ENCODE measurements at places on chromosomes 7 and 10.

GRCh38 chr7:82049891-82050533, 280.2 kb upstream of the HGF start:
- DNase-seq, result no peak

GRCh38 chr7:381211-382042, 91.5 kb downstream of the FOXL3 start:
- no peak for DNase-seq

DNA sequence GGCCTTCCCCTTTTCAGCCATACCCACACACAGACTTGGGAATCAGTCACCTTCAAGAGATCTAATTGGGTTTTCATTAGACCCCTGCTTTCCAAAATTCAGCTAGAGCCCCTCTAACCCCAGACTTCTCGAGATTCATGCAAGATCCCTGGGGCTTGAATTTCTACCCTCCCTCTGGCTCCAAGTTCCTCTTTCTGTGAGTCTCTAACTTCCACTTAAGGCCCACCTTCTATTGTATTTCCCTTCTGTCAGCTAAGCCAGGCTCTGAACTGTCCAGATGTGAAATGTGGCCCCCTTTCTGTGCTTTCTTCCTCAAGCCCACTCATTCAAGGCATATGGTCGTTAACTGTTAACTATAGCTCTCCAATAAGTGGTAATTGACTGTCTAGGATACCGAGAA, 132.2 kb downstream of the ZNF365 start:
- no peak for DNase-seq

DNA sequence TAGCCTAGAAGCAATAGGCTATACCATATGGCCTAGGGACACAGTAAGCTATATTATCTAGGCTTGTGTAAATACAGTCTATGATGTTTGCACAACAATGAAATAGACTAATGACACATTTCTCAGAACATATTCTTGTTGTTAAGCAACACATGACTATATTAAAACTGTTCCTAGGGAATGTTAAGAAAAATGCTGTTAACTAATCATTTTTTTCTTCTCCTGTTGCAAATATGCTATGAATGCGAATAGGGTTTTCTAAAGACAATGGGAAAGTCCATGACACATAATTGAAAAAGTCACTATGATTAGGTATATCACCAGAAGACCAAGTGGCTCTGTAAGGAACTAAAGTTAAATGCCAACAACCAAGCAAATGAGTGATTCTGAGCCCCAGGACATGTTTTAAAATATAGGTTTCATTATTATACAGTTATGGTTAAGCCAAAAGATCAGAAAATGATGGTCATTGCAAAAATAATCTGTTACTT, 454.0 kb upstream of the SORCS1 start:
- DNase-seq, result no peak

DNA sequence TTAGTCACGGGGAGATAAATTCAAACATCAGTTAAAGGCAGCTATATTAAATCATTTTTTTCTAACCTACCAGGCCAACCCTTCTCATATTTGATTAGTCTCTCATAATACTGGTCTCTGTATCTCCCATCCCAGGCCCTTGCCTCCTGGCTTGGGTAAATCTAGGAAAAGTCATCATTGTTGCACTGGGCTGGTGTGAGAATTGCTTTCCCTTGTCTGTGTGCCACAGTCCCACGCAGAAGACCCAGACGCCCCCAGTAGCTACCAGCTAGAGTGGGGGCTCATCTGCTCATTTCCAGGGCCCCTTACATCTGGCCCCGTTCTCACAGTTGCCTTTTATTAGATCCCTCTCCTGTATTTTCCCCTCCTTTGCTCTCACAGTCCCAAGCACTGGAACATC, 67.6 kb upstream of the VIPR2 start:
- DNase-seq, result no peak

- no peak for DNase-seq
Measured at GRCh38 chr10:67280405-67280804, 354.6 kb downstream of the LRRTM3 start.

DNA sequence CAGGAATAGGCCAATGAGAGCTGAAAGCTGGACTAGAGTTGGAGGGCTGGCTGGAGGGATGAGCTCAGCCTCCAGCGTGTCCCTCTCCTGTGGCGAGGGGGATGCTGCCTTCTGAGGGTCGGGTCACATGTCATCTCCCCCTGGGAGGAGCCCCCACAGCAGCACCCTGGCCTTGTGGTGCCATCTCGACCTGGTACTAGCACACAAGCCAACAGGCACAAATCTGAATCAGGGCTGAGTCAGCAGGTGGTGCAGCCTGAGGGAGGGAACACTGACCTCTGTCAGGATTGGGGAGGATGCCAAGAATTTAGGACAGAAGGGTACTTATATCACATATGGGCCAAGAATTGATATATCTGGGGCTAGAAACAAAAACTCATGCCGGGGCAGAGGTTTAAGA, 280.4 kb downstream of the CELF2 start:
- no peak for DNase-seq

- DNase-seq, result no peak
Measured at GRCh38 chr7:92088266-92088665, 46.0 kb downstream of the CYP51A1 start.

DNA sequence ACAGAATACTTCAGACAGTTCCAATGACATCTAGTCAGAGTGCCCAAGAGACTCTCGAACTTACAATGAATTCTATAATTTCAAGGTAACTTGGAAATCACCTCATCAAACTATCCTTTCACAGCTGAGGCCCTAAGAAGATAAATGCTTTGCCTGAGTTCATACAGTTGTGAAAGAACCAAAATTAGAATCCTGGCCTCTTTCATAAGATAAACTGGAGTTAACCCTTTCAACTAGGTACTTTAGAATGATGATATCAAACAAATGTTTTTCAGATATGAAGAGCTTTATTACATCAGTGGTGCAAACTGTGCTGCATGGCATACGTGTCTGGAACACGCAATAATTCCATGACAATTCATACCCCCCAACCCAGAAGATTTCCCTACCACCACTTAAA, 17.9 kb downstream of the DOCK4 start:
- no peak for DNase-seq

DNA sequence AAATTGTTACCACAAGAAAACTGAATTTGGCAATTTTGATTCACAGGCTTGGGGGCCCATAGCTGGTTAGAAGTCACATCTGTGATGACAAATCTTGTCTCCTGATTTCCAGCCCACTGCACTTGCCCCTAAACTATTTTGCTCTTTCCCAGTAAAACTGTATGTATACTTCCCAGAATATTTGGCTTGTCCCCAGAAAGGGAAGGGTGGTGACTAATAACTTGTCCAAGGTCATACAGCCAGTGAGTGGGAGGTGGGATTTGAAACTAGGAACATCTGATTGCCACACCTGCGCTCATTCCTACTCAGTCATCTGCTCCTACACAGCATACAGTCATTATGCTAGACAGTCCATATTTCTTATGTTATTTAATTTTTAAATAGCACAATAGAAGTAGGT, 304.5 kb downstream of the SDHAF3 start:
- DNase-seq, result no peak

DNA sequence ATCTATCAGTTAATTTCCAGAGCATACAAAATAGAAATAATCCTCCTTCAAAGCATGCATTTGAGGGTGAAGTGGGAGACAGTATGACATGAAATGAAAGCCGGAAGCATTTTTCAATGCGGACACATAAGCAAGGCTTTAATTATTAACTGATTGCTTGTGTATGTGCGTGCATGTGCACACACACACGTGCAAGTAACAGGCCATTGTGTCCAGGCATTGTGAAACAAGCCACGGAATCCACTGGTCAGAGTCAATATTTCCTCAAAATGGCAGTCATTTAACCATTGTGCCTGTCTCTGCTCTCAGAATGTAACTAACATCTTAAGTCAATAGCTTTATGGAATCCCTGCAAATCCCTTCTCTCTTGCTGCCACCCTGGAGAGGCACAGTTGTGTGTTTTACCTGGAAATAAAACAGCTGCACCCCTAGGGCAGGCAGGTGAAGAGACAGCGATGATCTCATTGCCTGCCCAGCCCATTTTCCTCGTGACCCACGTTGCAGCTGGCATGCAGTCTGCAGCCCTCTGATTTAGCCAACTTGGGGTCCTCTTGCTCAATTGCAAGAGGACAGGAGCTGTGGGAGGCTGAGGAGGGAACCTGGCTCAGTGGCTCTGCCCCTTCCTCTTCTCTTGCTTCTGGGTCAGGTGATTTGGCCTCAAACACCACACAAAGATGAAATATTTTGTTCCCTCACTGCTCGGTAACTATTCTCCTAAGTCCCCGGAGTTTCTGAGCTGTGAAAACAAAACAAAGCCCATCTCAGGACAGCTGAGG, 500.9 kb upstream of the ZMIZ1 start:
- no peak for DNase-seq

GRCh38 chr10:71255550-71255807, 43.1 kb downstream of the UNC5B start:
- DNase-seq, result no peak

DNA sequence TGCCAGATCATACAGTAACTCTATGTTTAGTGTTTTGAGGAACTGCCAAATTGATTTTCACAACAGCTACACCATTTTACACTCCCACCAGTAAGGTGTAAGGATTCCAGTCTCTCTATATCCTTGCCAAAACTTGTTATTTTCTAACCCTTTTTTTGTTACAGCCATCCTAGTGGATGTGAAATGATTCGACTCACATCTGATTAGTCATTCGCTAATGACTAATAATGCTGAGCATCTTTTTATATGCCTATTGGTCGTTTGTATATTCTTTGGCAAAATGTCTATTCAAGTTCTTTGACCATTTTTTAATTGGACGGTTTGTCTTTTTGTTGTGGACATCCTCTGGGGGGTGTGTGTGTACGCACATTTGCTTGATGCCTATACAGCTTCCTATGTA, 142.8 kb downstream of the DGKB start:
- DNase-seq, result no peak

DNA sequence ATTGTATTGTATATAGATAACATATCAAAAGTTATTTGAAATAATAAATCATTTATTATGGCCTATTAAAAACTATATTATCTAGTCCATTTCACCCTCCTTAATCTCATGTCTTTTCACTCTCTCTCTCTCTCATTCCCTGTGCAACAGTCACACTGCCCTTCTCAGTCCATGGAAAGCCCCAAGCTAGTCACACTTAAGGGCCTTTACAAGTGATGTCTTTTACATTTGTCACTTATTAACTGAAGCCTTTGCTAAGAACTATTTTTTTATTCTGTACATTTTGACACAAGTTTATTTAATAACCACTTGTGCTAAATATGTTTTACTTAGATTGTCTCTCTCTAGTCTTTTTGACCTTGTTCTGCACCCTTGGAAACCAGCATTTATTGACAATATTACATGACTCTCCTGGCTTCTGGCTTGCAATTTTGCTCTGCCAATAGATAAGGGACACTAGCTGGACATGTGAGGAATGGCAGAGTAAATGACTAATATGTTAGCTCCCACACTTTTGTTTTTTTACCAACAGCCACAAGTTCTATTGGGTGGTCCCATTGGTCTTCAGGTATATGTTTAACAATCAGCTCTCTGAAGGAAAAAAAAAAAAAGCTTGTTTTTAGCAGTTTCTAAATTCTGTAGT, 706.8 kb upstream of the POT1 start:
- DNase-seq, result no peak

DNA sequence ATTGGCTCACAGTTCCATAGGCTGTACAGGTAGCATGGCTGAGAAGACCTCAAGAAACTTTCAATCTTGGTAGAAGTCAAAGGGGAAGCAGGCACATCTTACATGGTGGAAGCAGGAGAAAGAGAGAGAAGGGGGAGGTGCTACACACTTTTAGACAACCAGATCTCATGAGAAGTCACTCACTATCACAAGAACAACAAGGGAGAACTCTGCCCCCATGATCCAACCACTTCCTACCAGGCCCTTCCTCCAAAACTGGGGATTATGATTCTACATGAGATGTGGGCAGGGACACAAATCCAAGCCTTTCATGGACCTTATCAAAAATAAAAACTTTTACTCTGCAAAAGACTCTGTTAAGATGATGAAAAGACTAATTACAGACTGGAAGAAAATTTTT, 183.2 kb upstream of the TRIM24 start:
- no peak for DNase-seq

DNA sequence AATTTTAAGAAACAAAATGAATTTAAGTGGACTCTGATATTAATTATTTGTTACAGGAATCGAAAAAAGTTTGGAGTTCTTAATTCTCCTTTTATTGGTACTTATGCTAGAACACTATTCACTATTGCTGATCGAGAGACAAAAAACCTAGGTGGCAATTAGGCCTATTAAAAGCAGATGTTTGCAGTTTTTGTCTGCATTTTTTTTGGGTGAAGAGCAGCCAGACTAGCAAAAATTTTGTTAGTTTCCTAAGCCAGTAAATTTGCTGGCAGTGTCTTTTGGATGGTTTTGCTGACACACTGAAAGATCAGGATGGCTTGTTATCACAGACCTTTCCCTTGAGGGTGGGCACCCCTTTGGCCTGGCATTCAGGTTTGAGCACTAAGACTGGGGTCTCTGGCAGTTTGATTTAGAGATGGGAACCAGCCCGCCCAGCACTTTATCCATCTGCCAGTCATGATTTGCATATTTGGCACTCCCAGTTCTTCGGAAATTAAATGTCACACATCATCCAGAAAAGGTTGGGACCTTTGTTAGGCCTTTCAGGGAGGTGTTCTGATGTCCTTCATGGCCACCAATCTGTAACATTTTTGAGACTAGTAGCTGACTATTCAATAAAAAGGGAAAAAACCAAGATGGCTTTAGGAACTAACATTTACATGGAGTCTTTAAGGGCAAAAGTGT, 57.3 kb downstream of the INPP5F start:
- no peak for DNase-seq

- DNase-seq, result no peak
Measured at GRCh38 chr10:46544989-46545791, 11.3 kb downstream of the GPRIN2 start.

DNA sequence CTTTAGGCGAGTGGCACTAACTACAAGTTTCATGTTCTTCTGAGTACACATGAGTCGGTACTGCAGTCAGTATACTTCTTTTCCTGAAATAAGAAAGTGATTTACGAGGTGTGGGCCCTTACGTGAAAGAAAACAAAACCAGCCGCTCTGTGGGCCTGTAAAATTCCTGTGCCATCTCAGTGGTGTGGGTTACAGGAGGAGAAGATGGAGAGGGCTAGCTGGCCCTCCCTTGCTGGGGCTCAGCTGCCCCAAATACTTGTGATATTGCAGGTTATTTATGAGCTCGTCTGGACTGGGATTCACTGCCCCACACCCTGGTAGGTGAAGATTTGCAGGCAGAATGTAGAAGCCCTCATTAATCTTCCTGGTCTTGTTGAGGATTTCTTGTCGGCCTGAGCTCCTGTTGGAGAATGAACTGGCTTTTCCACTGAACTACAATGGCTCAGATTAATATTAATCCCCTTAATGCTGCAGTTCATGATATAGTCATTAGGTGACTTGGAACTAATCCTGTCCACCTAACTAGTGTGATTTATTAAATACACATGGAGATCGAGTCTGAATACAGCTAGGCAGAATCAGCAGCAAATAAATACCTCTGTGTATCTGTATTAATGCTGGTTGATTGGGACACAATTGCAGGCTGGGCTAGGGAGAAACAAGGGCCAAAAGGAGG, 68.0 kb downstream of the GBF1 start:
- no peak for DNase-seq
